GM13976 (cell line): ENCODE measurements at places on chromosomes 5 and 9.

GRCh38 chr5:68424799-68425537 lies 209.4 kb downstream of the PIK3R1 start:
- DNase-seq = peak; percentile 37

DNA sequence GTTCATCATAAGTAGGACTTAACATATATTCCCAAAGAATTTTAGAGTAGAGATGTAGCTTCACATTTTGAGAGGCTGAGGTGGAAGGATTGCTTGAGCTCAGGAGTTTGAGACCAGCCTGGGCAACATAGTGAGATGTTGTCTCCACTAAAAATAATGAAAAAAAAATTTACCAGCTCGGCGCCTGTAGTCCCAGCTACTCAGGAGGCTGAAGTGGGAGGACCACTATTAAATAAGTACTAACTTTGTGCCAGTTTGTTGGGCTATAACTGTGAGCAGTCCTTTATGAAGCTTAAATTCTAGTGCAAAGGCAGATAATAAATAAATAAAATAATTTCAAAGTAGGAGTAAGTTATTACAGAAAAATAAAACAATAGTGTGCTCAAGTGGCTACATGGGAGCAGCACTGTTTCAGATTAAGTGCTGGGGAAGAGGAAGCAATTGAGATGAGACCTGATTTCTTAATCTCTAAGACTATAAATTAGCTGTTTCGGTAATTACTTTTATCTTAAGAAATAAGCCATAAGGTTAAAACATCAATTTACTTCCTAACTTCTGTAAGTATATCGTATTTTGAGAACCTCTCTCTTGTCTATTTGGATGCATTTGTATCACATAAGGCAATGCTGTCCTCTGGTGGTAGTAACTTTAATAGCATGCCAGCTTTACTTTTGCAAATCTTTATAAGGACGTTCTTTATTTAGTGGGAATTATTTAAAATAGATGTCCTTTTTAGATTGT lies 98.9 kb downstream of the CSNK1G3 start:
- DNase-seq = peak; percentile 25

DNA sequence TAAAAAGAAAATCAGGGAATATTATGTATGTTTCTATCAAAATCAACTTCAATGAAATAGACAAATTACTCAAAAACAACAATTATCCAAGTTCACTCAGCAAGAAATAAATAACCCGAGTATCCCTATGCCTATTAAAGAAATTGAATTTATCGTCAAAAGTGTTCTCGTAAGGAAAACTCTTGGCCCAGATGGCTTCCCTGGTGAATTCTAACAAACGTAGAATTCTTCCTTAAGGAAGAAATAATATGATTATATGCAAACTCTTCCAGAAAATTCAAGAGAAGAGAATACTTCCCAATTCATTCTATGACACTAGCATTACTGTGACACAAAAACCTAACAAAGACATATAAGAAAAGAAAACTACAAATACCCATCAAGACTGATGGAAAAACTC lies 29.7 kb downstream of the FAM78A start:
- no peak for DNase-seq

- DNase-seq = no peak
These were observed 60.8 kb downstream of the ARHGAP26 start for GRCh38 chr5:142831009-142831383.

- DNase-seq = no peak
These were observed 76.5 kb upstream of the NR3C1 start for GRCh38 chr5:143480001-143480400.

GRCh38 chr5:120677481-120677880 lies 213.4 kb downstream of the PRR16 start:
- DNase-seq = no peak

DNA sequence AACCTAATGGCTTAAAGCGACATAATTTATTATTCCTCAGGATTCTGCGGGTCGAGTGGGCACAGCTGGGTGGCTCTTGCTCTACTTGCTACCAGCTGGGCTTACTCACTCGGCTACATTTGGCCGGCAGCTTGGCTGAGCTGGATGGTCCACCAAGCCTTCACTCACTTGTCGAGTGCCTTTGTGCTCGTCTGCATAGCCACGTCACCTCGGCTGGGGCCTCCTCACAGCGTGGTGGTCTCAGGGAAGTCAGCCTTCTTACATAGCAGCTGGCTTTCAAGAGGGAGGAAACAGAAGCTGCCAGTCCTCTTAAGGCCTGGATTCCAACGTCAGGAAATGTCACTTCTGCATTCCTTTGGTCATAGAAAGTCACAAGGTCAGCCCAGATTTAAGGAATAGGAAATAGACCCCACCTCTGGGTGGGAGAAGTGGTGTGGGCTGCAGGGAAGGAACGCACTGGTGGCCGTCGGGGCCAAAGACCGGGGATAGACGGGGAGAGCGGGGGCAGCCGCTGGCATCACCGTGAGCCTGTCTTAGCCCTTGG lies 75.1 kb upstream of the RUFY1 start:
- no peak for DNase-seq

- DNase-seq = no peak
These were observed 971.3 kb upstream of the CDH18 start for GRCh38 chr5:20959347-20959746.

DNA sequence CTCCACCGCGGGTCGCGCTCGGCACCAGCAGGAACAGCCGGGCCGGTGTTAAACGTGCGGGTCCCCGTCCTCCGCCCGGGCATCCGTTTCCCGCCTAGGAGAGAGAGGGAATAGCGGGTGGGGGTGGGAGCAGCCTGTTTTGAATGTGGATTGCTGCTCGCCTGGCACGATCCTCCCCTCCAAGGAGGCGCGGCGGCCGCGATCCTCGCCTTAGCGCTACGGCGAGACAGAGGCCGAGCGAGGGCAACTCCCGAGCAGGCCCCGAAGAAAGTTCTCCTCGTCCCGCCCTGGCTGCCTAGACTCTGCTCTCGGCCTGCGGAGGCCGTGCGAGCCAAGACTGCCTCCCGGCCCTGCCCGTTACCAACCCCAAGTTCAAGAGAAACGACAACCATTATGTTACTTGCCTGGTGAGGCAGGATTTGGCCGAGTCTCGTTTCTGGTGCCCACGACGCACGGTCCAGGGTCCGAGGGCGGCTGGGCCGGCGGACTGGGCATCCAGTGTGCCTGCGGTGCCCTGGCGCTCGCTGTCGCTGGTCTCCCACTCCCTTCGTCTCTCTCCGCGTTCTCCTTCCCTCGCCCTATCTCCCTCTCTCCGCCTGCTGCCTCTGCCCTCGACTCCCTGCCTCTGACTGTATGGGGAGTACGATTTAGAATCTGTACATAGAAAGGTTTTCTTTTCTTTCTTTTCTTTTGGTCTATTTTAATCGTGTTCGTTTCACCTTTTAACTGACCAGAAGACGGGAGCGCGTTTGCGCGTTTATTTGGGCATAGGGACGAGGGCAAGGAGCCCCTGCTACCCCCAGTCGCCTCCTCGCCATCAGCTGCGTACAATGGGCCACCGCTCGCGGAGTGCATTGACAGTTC lies 724 bp downstream of the NR2F1-AS1 start:
- no peak for DNase-seq
